ENCODE measurements at places on chromosomes 3 and 15.

GRCh38 chr3:57803647-57804081, 47.6 kb downstream of the SLMAP start:
- no peak for DNase-seq

GRCh38 chr3:73510334-73510733, 114.4 kb downstream of the PDZRN3 start:
- DNase-seq, result no peak

- no peak for DNase-seq
Measured at GRCh38 chr15:56772868-56773639, 39.7 kb upstream of the ZNF280D start.

GRCh38 chr15:82263350-82263749, 732 bp downstream of the SAXO2 start:
- no peak for DNase-seq

- DNase-seq, result peak; percentile 45
Measured at GRCh38 chr15:39624806-39625205, 43.9 kb downstream of the THBS1 start.

GRCh38 chr3:146037697-146038096, 123.3 kb downstream of the PLOD2 start:
- DNase-seq, result no peak

DNA sequence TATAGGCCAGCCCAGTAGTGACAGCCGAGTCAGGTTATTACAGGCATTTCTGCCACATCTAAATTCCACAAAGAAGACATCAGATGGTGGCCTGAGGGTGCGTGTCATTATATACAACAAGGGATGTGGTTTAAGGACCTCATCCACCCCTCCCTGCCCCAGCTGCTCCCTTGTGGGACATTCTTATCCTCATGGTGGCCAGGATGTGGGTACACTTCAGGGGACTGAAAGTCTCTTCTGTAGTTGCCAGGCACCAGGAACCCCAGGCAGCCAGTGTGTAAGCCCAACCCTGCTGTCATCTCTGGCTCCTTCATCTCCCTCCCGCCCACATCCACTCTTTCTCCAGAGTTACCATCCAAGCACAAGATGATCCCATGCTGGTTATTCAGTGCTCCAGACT, 224.9 kb upstream of the TOPAZ1 start:
- no peak for DNase-seq

DNA sequence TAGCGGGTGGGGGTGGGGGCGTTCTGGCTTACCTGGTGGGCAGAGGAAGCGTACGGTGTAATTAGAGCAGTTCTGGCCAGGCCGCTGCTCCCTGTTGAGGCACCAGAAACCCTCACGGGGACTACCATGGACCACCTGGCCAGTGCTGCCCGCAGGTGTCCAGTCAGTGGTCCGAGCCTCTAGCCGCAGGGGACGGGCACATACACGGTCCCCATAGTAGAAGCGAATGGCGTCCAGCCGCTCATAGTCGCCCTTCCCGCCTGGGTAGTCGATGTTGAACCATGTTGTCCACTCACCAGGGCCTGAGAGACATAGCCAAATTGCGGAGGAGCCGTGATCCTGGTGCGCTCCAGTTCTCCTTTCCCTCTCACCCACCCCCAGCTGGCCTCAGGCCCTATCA, 4.5 kb downstream of the CILP start:
- no peak for DNase-seq

DNA sequence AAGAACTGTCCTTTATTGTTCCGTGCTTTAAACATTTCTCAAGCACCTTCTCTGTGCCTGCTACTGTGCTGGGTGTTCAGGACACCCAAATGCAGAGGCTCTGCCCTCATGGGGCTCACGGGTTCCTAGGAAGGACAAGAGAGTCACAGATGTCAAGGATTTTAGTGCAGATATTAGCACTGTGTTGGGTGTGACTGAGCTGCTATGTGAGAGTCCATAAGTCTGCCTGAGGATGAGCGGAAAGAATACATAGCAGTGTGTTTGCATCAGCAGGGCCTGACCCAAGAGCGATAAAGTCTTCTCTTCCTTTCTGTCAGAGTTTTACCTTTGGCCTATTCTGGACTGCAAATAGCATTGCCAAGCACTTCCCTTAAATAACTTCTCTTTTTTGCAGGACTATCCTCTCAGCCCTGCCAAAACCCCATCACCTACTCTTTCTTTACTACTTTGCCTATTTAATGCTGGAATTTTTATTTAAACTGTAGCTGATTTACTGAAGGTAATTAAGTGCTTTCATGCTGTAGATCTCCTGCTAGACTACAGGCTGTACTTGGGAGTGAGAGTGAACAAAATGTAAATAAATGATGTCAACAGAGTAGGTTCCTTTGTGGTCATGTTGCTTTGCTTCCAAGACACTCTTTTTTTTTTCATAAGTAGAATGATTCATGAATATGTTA, 459.4 kb upstream of the TPRG1 start:
- DNase-seq, result no peak

- no peak for DNase-seq
Measured at GRCh38 chr3:42826141-42826540, 16.9 kb downstream of the ACKR2 start.

- DNase-seq, result no peak
Measured at GRCh38 chr3:63538919-63539318, 113.6 kb upstream of the SNTN start.

DNA sequence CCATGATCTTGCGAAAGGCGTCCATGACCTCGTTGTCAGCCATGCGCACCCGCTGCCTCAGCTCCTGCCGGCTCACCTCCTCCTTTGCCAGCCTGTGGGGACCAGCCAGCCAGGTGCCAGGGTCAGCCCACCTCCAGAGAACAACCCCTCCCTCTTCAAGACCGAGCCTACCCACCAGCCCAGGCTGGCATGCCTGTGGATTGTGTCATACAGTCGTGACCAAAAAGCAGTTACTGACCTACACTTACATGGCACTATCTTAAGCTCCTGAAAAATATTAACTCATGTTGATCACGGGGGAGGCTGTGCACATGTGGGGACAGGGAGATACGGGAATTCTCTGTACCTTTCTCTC, 10.7 kb upstream of the CAMK1 start:
- DNase-seq, result no peak

GRCh38 chr3:53941950-53942349, 50.3 kb upstream of the SELENOK start:
- no peak for DNase-seq

- no peak for DNase-seq
Measured at GRCh38 chr15:100987143-100987542, 68.0 kb downstream of the LRRK1 start.

DNA sequence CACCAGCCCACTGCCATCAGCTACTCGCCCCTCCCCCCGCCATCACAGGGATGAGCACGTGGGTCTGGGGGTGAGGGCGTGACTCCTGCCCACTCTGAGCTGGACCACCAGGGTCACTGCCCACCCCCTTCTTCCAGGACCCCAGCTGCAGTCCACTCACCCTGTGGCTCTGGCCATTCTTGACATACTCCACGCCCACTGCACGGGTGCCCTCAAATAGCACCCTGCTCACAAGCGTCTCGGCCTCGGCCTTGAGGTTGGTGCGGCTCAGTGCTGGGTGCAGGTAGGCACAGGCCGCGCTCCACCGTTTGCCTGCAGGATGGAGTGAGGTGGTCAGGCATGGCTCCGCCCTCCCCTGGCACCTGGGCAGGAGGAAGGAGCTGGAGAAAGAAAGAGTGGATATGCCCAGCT, 23.9 kb downstream of the CHDH start:
- no peak for DNase-seq

- DNase-seq, result no peak
Measured at GRCh38 chr15:90529011-90529370, 732 bp upstream of the CRTC3 start.

DNA sequence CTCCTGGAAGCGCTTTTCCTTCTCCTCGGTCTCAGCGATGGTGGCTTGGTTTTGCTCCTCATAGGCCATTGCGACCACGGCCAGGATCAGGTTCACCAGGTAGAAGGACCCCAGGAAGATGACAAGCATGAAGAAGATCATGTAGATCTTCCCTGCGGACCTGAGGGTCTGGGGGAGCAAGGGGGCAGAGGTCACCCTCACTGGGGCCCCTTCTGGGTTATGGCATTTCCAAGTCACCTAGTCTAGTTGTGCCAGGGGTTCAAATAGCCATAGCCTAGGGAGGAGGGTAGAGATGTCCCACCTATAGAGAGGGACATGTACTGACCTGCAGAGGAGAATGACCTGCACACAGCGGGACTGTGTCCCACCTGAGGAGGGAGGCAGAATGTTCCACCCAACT, 43.5 kb downstream of the SCN5A start:
- DNase-seq, result no peak

DNA sequence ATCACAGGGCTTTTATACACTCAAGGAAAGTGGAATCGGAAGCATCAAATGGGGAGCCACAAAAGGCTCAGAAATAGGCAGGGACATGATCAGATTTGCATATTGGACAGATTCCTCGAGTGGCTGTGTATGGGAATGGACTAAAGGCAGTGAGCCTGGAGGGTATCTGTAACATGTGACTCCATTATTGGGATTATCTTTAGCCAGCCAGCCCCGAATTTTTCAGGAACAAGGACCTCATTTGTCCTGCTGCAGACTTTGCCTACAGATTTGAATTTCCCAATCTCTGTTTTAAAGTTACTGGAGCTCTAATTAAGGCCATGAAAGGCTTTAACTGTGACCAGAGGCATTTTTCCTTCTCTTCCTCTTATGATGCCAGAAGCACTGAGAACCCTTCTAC, 26.9 kb upstream of the EPHB1 start:
- DNase-seq, result no peak

DNA sequence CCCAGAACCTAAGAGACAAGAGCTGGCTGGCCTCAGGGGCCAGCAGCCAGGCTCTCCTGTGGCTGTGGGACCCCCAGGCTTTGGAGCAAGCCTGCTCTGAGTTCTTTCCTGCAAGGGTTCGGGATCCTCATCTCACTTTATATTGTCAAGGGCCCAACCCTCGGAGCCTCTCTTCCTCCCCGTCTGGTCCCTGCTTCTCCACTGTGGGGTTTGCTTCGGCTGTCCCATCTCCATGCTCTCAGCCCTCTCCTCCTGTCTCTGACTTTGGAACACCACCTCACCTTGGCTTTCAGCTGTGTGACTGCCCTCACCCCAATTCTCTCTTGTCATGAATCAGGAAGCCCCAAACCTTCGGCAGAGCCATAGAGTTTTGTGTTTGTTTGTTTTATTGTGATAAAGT, 30.0 kb downstream of the MRAS start:
- no peak for DNase-seq

GRCh38 chr15:64490598-64491259, 30.4 kb downstream of the ZNF609 start:
- DNase-seq, result no peak

DNA sequence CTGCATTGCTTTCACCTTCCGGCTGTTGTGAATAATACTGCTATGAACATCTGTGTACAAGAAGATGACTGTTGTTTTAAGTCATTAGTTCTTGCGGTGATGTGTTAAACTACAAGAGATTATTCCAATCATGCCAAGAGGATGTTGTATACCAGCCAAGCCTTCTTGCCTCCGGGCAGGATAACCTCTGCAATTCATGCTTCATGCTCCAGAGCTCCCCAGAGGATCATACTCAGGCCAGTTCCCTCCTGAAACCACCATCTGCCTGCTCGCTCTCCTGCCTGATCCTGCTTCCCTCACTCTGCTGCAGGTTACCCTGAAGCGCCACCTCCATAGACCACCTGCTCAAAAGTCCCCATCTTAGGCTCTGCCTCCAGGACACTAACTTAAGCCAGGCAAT, 187.1 kb upstream of the PROK2 start:
- DNase-seq, result no peak

- no peak for DNase-seq
Measured at GRCh38 chr3:186985661-186986364, 55.5 kb downstream of the ST6GAL1 start.

DNA sequence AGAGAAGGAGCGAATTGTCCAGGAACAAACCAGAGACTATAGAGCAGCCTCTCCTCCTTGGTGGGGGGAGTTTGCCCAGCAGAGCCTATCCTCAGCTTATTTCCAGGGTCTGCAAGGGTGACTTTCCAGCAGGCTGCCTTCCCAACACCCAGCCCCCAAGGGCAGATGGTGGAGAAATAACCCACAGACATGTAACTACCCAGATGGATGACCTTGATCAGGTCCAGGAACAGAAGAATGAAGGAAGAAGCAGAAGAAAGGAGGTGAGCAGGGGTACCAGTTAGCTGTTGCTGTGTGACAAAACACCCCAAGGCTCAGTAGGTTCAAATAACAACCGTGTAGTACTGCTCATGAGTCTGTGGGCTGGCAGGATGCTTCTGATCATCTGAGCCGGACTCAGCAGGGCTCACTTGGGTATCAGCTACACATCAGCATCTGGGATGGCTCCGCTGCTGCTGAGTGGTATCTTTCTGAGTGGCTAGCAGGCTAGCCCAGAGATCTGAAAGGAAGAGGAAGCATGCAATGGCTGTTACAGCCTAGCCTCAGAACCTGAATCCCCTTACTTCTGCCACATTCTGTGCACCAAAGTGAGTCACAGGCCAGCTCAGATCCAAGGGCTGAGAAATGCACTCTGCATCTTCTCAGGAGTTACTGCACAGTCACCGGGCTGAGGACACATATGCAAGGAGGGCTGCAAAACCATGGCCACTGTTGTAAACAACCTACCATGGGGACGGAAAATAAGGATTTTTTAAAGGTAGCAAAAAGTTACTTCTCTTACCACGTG, 22.2 kb upstream of the TXNRD3 start:
- no peak for DNase-seq

DNA sequence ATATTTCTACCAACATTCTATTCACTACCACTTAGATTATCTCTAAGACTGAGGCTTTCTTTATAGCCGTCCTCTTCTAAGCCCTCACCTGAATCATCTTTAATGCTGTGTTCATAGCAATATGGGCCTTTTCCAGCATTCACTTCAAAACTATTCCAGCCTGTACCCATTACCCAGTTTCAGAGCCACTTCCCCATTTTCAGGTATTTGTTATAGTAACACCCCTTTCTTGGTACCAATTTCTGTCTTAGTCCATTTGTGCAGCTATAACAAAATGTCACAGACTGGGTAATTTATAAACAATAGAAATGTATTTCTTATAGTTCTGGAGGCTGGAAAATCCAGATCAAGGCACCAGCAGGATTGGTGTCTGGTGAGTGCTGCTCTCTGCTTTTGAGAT, 45.7 kb downstream of the REC114 start:
- DNase-seq, result no peak

- no peak for DNase-seq
Measured at GRCh38 chr3:171556574-171557145, 96.5 kb upstream of the TNIK start.

DNA sequence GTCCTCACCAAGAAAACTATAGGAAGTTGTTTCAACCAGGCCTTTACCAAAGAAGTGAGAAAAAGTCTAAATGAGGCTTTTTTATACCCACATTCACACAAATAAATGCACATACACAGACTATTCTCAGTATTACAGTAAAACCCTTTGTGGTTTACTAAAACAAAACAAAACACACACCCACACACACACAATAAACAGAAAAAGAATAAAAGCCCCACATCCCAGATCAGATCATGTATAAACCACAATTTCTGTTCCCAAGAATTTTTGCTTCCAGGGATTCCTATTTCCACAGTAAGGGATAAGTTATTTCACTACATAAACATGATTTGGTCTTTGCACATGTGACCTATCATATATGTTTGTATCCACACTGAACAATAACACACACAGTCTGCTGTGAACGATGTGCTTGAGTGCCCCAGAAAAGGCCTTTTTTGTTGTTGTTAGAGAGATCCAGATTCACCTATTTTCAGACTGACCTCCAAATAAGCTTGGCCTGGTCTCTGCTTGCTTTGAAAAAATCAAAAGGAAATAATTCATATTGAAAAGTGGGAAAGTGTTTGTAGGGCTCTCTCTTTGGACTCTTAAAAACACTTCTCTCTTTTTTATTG, 283.4 kb upstream of the ATP11B start:
- no peak for DNase-seq

- no peak for DNase-seq
Measured at GRCh38 chr3:12991481-12991837, 81.8 kb downstream of the IQSEC1 start.

GRCh38 chr15:63190769-63191649, 1.6 kb downstream of the RAB8B start:
- DNase-seq, result no peak
